ENCODE measurements at places on chromosomes 13 and 19.

- DNase-seq = no peak
These were observed 1236.8 kb upstream of the SPRY2 start for GRCh38 chr13:81577601-81578195.

DNA sequence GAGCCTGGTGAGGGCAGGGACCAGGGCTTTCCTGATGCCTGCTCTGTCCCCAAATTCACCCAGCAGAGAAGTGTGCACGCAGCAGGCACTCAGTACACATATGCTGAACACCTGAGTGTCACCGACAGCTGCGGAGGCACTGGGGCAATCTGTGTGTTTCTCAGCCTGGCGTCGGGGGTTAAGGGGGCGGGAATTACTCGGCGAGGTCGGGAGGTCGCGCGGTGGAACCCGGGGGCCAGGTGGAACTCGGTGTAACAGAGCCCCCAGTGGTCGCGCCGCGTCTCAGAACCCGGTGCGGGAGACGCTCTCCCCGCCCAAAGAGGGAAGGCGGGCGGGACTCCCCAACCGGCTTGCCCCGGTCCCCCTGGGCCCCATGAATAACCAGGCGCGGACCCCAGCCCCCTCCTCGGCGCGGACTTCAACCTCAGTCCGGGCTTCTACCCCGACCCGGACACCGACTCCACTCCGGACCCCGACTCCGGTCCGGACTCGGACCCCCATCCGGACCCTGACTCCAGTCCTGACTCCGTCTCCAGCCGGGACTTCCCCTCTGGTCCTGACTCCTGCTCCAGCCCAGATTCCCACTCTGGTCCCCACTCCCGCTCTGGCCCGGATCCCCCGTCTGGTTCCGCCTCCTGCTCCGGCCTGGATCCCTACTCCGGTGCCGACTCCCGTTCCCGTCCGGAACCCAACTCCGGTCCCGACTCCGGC lies at the start of gene SELENOV:
Gene SELENOV, plus strand, starts transcription at position 300 of the 711 bp plus-strand sequence. Its CDS starts 74 bp downstream, at position 374.
- no peak for DNase-seq

DNA sequence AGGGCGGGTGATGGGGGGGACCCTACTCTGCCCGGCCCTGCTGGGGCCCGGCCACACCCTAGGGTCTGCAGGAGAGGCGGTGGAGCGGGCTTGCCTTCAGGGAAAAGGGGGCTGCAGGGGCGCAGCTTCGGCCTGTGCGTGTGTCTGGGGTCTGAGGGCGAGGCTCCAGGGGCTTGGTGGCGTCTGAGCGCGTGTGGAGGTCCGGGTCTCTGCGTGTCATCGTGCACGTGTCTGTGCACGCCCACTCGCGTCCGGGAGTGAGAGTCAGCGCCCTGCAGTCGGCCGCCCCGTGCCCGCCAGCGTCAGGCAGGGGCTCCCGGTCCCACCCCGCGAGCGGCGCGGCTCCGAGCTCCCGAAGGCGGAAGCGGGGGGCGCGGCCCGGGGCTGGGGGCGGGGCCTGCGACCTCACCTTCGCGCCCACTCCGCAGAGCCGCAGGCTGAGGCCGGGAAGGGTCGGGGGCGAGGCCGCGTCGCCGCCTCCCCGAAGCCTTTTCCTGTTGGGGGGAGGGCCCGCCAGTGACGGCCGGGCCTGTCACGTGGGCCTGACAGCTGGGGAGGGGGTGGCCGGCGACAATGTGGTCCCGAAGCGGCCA lies at the start of gene ARHGAP45:
Gene ARHGAP45, plus strand, starts transcription at position 420 of the 593 bp plus-strand sequence. CDS start 239 bp downstream, outside the sequence.
- no peak for DNase-seq

DNA sequence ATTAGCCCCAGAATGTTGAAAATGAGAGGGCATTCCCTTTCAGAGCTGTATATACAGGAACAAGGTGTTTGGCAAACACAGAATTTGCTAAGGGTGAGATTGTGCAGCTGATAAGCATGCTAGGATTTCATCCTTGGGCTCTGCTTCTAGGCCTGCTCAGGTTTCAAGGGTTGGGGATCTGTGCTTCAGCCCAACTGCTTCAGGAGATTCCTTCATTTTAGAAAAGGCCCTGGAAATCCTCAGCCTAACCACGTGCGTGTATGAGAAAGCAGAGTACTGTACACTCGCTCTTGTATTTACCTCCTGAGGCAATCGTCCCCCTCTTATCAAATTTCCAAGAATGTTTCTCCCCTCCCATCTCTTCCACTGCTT lies 291.6 kb upstream of the ARGLU1 start:
- DNase-seq = no peak

GRCh38 chr13:73672492-73672891 lies 461.7 kb downstream of the KLF12 start:
- peak; percentile 31 for DNase-seq

- no peak for DNase-seq
These were observed 2.8 kb downstream of the DNAJC3 start for GRCh38 chr13:95679722-95680121.

GRCh38 chr13:74219566-74219965 lies 85.4 kb upstream of the KLF12 start:
- DNase-seq = peak; percentile 63

DNA sequence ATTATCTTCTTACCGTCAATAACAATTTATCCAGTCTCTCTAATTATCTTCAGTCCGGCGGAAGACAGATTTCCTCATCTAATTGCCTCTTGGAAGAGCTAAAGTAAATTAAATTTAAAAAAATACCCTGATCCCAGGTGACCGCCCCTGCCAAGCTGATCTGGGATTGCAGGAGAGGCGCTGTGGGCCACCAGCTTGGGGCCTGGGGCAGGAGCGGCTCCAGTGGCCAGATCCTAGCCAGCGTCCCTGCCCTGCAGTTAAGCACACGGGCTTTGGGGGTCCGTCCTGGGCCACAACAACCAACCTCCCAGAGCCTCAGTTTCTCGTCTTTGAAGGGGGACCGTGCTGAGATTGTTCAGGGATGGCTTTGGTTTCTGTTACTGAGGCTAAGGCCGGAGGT lies 12.4 kb upstream of the TMEM255B start:
- DNase-seq = no peak

DNA sequence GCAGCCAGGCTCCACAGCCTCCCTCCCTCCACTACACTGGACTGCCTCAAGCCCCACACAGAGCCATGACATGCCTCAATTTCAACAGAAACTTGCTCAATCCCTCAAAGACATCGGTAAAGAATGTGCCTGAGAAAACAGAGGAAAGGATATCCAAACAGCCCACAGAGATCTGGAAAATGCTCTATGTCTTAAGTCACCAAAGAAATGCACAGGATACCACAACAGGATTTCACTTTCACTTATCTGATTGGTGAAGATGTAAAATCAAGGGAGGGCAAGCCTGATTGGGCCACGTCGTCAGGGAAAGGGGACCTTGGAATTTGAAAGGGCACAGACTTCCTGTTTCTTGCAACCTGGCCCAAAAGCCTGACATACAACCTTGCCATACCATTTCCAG lies 14.2 kb downstream of the CACNA1A start:
- peak; percentile 82 for DNase-seq

DNA sequence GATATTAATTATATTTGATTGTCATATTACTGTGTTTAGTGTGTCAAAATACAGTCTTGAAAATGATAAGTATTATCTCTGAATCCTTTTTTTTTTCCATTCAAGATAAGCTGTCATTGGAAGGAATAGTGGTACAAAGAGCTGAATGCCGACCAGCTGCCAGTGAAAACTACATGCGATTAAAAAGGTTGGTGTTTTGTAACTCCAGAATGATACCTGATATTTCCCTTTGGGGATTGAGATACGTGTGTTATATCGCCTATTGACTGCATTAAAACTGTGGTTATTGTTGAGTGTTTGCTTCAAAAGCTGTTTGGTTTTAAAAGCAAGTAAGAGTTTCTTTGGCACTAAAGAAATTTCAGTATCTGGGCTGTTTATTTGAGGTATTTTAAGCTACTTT lies 6.5 kb upstream of the KCTD4 start:
- DNase-seq = no peak

DNA sequence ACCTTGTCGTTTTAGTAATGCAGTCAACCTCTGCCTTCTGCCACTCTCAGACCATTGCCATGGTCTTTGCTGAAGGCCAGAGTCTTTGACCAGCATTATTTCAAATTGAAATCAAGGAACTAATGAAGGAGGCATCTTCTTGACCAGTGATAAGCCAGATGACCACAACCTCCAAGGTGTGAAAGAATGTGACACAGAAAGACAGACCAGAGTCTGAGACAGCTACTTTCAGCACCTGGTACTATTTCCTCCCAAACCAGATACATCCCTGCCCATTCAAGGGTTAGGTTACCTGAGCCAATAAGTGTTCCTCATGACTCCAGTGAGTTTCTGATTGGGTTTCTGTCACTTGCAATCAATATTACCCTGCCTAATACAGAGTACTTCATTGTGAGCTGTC lies 20.3 kb upstream of the RNASEH2B start:
- DNase-seq = no peak

DNA sequence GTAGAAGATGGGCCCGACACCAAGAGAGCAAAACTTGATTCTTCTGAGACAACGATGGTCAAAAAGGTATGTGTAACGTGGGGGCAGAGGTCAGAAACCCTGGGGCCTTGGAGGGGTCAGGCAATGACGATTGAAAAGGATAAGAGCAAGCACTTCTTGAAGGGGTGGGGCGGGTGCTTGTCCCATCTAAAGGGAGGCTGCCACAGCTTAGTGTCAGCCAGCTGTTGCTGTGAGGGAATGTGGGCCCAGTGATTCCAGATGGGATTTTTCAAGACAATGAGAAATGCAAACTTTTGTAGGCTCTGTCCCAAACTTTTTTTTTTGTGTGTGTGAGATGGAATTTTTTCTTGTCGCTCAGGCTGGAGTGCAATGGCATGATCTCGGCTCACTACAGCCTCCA lies 24.5 kb downstream of the SAE1 start:
- no peak for DNase-seq

DNA sequence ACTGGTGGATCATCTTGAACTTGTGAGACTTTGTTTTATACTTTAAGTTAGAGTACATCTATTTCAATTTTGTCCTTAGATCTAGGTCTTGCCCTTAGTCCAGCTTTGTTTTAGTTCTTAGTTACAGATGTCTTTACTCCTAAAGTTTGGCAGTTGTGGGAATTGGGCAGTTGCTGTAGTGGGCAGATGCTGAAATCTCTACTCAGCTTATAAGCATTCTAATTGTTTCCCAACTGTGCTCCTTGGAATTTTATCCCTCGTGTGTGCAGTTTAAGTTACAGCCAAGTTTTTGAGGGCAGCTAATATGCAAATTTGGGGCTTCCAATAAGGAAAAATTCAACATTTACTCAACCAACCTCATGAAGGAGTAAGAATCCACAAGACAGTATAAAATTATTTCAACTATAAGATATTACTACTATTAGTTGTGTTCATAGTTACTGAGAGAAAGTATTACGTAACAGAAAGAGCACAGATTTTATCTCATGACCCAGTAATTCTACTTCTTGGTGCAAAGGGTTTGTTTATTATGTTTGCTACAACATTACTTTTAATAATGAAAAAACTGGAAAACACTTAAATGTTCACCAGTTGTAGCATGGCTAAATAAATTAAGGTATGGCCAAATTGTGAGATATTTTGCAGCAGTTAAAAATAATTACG lies 32.9 kb downstream of the CCDC122 start:
- DNase-seq = peak; percentile 61

DNA sequence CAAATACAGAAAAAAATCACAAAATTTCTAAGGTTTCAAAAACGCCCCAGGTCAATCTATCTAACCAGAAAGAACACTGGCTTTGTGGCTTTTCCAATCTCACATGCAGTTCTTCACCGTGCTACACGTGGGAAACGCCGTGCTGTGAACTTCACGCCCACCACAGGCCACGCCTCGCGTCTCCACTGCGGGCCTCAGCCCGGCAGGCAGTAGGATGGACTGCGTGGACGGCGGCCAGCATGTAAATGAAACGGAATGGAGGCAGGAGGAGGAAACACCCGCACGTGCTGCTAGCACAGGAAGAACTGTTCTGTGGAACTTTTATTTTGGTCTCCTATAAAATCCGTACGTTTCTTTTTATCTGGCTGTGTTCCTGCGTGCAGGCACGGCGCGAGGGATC lies 23.8 kb downstream of the ZNF787 start:
- DNase-seq = no peak

GRCh38 chr13:56351041-56351440 lies 789.7 kb upstream of the PRR20A start:
- DNase-seq = no peak

DNA sequence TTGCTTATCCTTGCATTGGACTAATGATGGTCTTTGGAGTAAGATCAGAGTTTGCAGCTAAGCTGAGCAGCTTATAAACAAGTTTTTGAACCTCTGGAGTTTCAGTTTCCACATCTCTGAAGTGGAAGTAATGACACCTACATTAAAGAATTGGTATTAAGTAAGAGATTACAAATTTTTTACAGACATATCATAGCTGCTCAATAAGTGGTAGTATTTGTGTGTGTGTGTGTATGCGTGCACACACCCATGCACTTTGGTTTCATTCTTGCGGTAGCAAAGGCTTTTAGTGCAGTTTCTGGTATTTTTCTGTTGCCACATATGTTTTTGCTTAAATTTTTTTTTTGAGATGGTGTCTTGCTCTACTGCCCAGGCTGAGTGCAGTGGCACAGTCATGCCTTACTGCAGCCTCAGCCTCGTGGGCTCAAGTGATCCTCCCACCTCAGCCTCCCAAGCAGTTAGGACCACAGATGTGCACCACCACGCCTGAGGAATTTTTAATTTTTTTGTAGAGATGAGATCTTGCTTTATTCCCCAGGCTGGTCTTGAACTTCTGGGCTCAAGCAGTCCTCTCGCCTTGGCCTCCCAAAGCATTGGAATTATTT lies 4.5 kb downstream of the NAA16 start:
- DNase-seq = peak; percentile 60

- DNase-seq = peak; percentile 20
These were observed 1257.5 kb upstream of the ATXN8OS start for GRCh38 chr13:68850160-68850559.

- DNase-seq = peak; percentile 83
These were observed 32.9 kb upstream of the SACS start for GRCh38 chr13:23466144-23467002.

- no peak for DNase-seq
These were observed 1115.2 kb upstream of the MIR17HG start for GRCh38 chr13:90232291-90232690.

DNA sequence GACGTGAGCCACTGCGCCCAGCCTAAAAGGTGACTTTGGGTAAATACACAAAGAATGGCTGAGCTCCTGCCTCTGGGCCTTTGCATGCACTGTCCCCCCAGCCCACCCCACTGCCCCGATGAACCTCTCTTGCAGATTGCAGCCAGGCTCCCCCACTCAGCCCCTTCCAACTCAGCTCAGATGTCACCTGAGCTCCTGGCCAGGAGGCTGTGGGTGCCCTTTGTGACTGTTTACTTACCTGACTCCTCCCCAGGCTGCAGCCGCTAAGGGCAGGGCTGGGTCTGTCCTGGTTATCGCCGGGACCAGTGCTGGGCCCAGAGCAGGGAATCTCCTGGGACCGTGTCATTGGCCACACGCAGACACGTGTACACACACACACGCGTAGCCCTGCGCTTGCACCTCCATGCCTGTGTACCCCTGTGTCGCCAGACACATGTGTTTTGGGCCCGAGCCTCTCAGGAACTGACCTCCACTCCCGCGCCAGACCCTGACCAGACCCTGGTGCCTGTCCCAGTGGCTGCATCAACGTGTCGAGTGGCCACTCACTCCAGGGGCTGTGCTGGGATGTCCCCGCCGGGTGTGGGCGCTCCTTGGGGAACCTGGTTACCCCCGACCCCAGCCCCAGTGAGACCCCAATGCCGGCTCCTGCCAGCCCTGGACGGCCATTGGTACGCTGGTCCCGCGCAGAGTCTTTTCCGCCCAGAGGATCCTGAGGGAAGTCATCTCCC lies 18.7 kb downstream of the EFNA2 start:
- no peak for DNase-seq

GRCh38 chr19:46728693-46729339 lies 11.9 kb upstream of the PRKD2 start:
- DNase-seq = peak; percentile 43

Data from fibroblast of upper back skin (primary cell).